ENCODE measurements at places on chromosomes 12 and 14.
A peak's percentile ranks its signal among the peaks of the same experiment; 100 is the strongest.

GRCh38 chr12:8819666-8819980, 2.8 kb upstream of the A2ML1 start:
- no peak for DNase-seq

DNA sequence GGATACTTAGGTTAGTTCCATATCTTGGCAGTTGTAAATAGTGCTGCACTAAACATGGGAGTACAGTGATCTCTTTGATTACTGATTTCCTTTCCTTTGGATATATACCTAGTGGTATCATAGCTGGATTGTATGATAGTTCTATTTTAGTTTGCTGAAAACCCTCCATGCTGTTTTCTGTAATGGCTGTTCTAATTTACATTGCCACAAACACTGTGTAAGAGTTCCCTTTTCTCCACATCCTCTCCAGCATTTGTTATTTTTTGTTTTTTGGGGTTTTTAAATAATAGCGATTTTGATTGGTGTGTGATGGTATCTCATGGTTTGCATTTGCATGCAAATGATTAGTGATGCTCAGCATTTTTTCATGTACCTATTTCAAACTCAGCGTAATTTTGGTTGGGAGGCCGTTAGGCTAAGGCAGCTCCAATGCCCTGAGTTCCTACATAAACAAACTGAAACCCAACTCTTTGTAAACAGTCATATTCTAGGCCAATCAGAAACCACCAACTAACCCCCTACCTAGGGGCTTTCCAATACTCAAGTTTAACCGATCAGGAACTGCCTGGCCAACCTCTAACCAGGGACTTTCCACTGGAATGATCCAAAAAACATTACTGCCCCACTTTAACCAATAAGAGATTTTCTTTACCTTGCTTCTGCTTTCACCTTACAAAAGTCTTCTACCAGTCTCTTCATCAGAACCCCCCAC, 171.6 kb downstream of the FBXL14 start:
- DNase-seq: no peak

DNA sequence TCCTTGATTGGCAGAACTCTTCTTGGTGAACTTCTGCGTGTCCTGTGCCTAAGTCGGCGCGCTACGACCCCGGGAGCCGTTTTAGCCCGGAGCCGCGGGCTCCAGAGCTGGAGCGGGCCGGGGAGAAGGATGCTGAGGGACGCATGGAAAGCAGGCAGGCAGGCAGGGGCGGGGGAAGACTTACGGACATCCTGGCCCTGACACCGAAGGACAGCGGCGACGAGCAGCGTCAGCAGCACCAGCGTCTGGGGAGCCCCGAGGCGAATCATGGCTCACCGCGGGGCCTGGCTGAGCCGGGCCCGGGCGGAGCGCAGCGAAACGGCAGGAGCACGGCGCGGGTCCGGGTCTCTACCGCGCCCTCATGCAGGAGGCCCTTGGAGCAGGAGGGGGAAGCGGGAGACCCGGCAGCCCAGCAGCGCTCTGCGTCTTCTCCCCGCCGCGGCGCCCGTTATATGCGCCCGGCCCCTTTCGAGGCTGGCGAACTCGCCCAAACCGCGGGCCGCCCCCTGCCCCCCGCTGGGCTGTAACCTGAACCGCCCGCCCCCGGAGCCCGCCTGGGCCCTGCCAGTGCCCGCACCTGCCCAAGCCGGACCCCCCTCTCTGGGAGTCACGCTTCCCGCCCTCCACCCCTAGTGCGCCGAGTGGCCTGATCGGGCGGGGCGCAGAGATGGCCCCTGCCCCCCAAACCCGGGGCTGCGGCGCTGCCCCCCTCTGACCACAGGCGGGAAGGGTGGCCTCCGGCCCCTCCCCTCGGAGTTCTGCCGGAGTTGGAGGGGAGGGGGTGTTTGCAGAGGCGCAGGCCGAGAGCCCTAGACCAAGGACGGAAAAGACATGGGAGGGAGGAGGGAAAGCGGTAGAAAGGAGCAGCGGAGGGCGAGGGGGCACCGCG, at the start of gene COL2A1:
COL2A1 (minus strand) TSS at position 424 of the 889 bp plus-strand sequence; CDS start at position 269, 155 bp downstream.
- DNase-seq: peak; percentile 29

DNA sequence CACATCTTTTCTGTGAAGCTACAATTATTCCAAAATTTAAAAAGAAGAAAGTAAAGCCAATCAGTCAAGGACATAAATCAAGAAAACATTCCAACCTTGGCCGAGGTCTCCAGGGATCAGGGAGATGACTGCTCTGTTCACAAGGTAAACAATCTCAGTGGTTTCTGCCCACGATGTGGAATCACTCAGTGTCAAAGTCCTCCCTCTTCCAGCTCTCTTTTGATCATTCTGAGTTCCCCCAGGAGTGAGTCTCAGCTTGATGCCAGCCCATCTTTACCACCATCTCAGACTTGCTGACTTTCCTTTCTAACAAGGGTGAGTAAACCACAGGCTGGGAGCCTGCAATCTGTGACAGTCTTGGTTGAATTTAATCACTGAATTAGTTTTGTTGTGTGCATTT, 4.8 kb upstream of the SERPINA9 start:
- no peak for DNase-seq

- no peak for DNase-seq
Observed at GRCh38 chr12:75712223-75712622, 200.8 kb upstream of the KRR1 start.

DNA sequence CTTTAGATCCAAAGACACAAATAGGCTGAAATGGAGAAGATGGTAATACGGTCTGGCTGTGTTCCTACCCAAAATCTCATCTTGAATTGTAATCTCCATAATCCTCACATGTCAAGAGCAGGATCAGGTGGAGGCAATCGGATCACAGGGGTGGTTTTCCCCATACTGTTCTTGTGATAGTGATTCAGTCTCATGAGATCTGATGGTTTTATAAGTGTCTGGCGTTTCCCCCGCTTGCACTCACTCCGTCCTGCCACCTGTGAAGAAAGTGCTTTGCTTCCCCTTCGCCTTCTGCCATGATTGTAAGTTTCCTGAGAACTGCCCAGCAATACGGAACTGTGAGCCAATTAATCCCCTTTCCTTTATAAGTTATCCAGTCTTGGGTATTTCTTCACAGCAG, 1795.5 kb upstream of the FLRT2 start:
- no peak for DNase-seq

GRCh38 chr14:56304456-56304855, 186.2 kb downstream of the PELI2 start:
- no peak for DNase-seq

DNA sequence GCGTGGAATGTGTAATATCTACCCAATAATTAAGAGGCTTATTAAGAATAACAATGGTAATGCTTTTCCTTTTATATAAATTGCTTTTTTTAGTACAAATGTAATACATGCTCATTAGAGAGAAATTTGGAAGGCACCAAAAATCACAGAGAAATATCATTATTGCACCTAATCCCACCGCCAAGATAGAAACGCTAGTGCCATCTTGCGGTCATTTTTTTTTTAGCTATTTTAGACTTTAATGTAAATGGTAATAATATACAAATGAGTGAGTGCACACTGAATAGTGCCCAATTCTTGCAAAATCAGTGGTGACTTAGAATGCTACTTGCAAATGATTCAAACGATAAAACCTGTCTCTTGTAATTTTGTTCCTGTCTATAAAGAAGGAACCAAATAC, 576.8 kb upstream of the TMEM132C start:
- DNase-seq: peak; percentile 3

GRCh38 chr14:87935081-87935828, 57.7 kb downstream of the GALC start:
- no peak for DNase-seq

DNA sequence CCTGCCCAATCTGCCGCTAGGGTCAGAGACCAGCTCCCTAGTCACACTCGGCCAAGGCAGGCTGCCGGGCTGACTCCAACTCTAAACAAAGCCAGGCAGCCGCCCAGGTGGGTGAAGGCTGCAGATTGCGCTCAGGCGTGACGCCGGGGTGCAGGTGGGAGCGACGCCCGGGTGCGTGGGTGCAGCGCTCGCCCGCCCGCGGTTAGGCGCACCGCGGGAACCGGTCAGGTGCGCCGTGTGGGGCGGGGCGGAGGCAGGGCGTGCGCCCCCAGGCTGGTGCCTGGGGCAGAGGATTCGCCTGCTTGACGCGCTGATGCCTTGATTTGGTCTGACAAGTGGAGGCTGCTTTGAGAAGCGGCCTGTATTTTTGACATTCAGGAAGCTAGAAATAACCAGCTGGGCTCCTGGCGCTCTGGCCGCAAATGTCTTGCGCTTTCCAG, 126.7 kb upstream of the HIF1A start:
- DNase-seq: peak; percentile 40

- no peak for DNase-seq
Observed at GRCh38 chr12:49803693-49804450, 24.3 kb downstream of the NCKAP5L start.

- no peak for DNase-seq
Observed at GRCh38 chr12:75205558-75205957, 4.1 kb downstream of the KCNC2 start.

DNA sequence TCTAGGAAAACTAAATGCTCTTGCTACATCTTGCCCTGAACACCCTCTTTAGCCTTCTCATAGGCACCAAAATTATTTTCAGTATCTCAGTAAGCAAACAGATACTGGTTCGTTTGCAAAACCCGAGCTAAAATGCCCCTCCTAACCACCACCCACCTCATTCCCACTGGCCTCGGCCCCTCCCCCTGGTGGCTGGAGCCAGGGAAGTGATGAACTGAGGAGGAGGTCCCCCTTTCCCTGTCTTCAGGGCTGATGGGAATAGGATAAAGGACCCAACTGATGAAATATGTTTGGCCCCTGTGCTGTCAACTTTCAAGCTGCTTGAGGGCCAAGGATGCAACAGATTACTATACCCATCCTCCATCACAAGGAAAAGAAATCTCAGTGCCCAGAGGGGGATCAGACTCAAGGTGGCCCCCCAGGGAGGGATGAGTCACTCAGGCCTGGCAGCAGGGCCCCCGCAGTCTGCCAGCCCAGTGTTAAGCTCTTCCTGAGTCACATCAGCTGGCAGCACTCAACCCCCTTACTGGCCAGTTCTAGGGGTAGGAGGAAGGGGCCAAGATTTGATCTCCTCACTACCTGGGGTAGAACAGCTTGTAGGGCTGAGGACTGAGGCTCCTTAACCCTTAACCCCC, 1.7 kb downstream of the ANKRD52 start:
- no peak for DNase-seq

DNA sequence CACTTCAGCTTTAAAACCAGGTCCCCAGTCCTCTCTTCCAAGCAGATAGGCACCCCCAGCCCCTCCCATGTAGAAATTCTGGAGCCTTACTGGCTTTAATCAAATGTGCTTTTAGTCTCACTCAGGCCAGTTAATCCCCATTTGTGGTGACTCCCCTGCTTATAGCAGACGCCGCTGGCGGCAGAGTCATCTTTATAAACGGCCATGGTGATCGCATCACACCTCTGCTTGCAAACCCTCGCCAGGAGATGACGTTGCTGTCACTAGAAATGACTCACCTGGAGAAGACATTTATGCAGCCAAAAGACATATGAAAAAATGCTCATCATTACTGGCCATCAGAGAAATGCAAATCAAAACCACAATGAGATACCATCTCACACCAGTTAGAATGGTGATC, 369.3 kb downstream of the VRK1 start:
- DNase-seq: no peak

GRCh38 chr14:81298122-81298521, 77.4 kb upstream of the GTF2A1 start:
- no peak for DNase-seq

GRCh38 chr14:62673014-62673755, 372.1 kb downstream of the KCNH5 start:
- no peak for DNase-seq

DNA sequence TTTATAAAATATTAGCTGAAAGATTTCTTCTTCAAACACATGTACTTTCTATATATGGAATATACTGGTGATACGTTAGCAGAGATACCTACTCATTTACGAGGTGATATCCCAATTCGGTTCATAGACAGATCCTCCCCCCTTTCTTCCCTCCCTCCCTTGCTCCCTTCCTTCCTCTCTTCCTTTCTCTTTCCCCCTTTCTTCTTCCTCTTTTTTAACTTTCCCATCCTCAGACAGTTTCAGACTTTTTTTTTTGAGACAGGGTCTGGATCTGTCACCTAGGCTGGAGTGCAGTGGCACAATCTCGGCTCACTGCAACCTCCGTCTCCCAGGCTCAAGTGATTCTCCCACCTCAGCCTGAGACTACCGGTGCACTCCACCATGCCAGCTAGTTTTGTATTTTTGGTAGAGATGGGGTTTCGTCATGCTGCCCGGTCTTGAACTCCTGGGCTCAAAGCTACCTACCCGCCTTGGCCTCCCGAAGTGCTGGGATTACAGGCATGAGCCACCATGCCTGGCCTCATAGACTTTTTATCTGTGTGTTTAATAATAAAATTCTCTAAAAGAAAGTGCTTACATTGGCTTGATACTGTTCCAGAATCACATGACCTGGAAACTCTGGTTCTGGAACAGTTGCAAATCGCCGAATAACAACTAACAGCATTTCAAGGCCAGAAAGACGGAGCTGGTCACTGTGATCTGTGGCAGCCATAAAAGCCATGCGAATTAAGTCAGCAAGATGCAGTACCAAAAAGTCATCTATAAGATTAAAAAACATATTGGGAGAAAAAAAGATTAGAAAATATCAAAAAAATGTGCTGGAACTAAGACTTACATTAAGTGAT, 99.2 kb downstream of the HEATR5A start:
- no peak for DNase-seq

DNA sequence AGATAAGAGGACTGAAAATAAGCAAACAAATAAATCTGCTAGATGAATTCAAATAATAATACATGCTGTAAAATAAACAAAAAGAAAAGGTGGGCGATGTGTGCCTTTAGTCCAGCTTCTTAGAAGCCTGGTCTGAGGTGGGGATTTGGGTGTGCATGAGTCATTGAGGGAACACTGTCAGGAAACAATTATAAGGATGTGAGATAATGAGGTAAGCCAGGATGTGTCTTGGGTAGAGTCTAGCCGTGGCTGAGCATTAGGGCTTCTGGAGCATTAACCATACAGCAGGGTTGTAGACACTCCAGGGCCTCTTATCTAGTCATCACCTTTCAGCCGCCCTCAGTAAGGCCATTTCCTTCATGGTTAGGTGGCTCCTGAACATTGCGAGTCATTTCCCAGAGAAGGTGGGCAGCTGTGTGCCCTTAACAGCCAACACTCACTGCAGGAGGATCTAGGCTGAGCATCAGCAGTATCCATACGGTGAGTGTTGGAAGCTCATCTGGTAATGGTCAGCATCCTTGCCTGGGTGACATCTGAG, 405.6 kb downstream of the GLT1D1 start:
- DNase-seq: no peak

DNA sequence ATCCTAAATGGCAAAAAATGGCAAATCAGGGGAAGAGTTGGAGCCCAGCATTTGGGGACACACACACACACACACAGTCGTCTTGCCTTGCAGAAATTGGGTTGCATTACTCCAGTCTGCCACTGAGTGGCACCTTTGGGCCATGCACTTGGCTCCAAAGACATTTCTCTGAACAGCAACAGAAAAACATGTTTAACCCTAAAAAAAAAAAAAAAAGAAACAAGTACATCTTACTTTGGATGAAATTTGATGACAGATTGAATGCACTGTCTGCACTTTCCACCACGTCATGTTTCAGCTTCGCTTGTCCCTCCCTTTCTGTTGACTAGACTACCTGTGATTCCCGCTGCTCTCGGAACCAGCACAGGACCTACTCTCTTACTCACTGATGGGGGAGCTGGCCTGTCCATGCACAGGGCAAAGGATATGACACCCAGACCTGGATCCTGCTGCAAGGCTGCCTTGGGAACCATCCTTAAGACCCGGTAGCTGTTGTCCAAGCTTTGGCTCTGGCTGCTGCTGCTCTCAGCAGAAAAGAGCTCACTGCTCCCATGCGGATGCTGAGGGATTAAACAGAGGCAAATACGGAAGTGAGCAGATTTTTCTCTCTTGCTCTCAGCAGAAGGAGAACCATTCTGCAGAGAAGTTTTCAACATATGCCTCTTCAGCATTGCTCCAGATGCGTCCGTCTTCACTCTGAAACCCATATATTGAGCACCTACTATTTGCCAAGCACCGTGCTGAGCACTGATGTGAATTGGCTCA, 376.8 kb downstream of the DPF3 start:
- DNase-seq: peak; percentile 80
